ENCODE measurements at places on chromosomes 2 and 18.
A peak's percentile ranks its signal among the peaks of the same experiment; 100 is the strongest.

DNA sequence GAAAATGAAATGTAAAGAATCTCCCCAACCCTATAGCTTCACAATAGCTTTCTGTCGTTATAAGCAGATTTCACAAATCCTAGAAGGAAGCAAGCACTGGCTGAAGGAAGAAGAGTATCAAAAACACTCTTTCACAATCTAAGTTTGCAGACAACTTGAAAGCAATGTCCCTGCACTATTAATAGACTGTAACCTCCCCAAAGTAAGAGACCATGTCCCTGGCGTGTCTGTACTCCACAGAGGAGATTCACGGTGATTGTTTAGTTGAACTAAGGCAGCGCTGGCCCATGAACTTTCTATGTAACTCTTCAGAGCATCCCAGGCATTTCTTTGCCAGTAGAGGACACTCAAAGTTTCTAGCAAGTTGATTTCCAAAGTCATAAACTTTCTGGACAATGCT, 128.0 kb upstream of the HNRNPA3 start:
- no peak for DNase-seq

DNA sequence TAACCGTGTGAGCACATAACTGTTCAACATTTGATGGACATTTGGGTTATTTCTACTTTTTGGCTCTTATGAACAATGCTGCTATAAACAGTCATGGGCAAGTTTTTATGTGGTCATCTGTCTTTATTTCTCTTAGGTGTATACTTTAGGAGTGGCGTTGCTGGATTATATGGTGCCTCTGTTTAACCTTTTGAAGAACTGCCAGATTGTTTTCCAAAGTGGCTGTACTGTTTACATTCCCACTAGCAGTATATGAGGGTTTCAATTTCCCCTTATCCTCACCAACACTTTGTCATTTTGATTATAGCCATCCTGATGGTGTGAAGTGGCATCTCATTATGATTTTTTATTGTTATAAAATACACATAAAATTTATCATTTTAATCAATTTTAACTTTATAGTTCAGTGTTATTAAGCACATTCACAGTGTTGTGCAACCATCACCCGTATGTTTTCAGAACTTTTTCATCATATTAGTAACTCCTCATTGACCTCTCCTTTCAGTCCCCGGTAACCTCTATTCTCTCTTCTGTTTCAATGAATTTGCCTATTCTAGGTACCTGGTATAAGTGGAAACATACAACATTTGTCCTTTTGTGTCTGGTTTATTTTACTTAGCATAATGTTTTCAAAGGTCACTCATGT, 55.4 kb downstream of the EML4 start:
- no peak for DNase-seq

DNA sequence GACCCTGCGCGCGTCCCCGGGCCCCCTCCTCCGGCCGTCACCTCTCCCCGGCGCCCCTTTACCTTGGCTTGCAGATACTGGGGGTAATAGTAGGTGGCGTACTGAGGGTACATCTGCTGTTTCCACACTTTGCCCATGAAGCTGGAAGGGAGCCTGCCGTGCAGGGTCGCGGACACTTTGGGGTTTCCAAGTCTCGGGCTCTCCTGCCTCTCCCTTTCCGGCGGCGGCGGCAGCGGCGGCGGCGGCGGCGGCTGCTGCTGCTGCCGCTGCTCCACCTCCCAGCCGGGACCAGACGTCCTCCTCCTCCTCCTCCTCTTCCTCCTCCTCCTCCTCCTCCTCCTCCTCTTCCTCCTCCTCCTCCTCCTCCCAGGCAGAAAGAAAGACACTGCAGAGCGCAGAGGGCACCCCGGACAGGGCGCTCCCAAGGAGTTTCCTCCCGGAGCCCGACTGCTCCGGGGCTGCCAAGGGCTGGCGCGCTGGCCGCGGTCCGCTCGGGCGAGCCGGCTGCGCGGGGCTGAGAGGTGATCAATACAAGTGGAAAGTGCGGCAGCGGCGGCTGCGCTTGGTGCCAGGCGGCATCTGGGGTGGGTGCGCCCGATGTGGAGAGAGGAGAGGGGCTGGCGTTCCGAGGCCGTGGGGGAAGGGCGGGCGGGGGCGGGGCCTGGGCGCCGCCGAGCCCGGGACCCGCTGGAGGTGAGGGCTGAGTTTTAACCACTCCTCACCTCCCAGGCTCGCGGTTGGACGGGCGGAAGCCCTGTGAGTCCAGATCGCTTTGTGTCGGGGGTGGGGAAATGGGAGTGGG, at the start of gene RBMS1:
TSS of gene RBMS1 (minus strand) at position 581 of the 802 bp plus-strand sequence. CDS start at position 137, 444 bp downstream.
- peak; percentile 76 for DNase-seq

DNA sequence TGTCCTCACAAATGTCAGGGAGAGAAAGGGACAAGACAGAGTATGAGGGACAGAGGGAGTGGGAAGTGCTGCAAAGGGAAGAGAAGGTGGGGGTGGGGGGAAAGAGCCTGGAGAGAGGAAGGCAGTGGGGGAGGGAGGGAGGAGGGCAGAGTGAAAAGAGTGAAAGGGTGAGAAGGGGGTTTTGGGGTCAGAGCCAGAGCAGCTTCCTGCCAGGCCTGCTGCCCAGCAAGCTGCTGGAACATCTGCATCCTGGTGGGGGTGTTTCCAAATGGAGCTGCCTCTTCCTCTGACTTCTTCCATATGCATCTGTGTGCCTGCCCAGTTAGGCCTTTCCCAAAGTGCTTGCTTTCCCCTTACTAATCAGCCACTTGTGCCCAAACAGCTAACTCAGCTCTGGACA, 94.3 kb upstream of the CELF4 start:
- no peak for DNase-seq

DNA sequence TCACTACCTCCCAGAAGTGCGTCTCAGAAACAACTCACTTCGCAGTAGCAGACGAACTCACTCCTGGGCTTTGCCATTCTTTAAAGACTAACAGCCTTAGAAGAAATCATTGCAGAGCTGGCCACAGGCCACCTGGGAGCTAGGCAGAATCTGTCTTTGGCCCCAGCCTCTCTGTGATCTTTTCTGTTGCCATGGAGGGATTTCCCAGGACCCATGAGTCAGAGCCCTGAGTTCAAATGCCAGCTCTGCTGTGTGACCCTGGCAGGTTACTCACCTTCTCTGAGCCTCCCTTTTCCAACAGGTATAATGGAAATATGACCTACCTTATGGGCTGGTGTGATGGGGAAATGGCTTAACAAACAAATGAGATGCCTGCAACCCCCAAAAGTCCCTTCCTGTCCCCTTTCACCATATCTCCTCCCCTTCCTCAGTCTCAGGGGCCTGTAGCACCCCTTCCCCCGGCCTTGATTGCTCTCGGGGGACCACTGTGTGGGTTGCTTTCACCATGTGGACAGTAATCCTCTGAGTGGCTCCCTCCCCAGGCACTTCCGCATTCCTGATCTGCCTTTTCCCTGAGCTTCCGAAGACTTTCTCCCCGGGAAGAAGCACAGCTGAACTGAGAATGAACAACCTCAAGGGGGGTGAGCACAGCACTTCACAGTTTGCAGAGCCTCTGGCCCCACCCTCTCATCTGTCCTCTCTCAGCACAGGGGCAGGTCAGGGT, 34.0 kb upstream of the SLC66A3 start:
- DNase-seq, result no peak

DNA sequence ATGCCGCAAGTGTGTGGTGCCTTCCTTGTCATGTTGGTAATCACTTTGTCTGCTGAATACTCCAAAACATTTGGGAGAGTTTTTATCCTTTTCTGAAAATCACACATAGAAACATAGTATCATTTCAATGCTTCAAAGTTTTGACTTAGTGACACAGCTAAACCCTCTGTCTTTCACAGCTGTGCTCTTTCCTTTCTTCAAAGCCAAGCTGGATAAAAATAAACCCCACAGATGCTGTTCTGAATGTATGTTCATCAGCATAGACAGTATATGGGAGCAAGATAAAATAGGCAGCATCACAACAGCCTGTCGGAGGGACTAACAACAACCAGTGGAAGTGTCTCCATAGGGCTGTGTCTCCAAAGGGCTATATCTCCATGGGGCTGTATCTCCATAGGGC, 331.3 kb upstream of the DCC start:
- no peak for DNase-seq
